Activated T-cell treated with anti-CD3 and anti-CD28 coated beads, Interleukin-2, amount 50 U/mL, for 1 hour (primary cell): ENCODE measurements at places on chromosomes 3 and 15.

GRCh38 chr3:111072031-111072921 is 660 bp downstream of the NECTIN3 start:
- no peak for DNase-seq

DNA sequence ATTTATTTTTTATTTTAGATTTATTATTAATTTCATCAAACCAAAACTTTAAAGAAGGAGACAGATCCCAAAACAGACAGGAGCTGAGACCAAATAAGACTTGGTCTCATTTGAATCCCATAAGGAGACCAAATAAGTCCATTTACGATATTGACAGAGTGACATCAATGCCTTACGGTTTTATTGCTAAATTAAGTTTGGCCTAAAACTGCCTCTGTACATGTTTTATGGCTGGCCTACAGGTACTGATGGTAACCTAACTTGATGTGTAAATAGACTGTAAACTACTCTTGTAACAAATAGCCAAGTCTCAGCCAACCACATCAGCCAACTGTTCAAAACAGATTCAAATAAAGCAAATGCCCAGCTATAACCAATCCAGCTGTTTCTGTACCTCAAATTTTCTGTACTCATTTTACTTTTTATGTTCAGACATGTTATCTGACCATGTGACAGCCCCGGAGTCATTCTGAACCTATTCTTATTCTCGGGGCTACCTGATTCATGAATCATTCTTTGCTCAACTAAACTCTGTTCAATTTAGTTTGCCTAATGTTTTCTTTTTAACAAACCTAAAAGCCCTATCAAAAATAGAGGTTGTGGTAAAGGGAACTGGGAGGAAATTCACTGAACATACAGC is 89.4 kb upstream of the CDAN1 start:
- no peak for DNase-seq

- DNase-seq, result no peak
These were observed 124.1 kb upstream of the THBS1 start for GRCh38 chr15:39456582-39457330.

DNA sequence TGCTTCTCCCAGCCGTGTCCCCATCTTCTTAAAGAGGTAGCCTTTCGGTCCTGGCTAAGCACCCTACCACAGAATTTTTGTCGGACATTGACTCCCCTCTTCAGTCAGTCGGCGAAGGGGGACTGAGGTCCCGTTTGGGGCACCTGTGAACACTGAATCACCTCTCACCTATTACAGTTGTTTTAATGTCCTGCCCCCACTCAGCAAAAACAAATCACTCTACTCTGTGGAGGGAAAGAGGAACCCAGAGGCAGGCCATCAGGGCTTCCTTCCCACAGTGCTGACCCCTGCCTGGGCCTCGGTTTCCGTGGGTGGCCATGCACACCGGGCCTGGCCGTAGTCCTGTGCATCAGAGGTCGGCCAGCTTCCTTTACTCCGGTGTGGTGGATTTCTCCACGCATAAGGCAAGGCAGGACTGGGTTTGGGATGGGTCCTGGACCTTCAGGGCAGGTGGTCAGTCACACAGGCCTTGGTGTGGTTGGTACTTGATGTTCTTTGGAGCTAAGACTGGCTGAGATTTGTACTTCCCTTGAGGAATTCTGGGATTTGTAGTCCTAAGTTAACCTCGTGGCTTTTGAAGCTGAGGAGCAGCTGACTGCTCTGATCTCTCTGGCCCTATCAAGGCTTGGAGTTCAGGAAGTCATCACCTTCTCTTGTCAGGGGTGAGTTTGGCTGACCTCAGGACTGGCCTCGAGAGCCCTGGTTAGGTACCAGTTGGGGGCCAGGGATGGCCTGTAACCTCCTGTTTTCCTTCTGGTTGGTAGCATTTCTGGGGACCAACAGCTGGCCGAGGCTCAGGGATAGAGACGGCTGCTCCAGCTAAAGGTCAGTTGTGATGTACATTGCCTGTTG is 627 bp upstream of the FAM131A start:
- DNase-seq, result no peak

DNA sequence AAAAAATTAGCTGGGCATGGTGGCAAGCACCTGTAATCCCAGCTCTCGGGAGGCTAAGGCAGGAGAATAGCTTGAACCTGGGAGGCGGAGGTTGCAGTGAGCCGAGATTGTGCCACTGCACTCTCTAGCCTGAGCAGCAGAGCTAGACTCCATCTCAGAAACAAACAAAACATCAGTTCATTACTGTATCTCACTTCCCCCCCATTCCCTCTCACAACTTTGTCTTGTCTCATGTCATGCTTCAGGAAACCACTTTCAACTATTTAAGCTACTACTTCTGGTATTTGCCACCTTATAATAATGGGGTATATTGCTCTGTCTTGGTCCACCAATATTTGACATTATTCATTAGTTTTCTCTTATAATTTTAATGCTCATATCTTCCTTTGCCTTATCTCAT is 26.2 kb downstream of the PIK3CA start:
- DNase-seq, result no peak

- no peak for DNase-seq
These were observed 149.9 kb downstream of the LRRK1 start for GRCh38 chr15:101068961-101069653.
